Neural crest cell (in vitro differentiated cells): ENCODE measurements at places on chromosomes 16 and 17. TPM values are rescaled to one million over a fixed set of nuclear protein-coding genes. Genes with fewer than 3 reads are reported as not detected.

Gene KRT31
- not detected in 2 replicates for total RNA-seq

- H3K4me3 ChIP-seq, result no peak overlapping the region
- no peaks in the 10 kb centered on the region for H3K4me1 ChIP-seq
- H3K36me3 ChIP-seq, result peaks cover 10% of the 10 kb centered on the region
- DNase-seq, result no peak
Observed at GRCh38 chr17:17213775-17214174, 7.6 kb upstream of the PLD6 start.

- H3K27me3 ChIP-seq, result peaks cover 2% of the 10 kb centered on the region
- no peaks in the 10 kb centered on the region for H3K36me3 ChIP-seq
- H3K4me1 ChIP-seq, result peaks cover 21% of the 10 kb centered on the region
Observed at GRCh38 chr16:53433930-53434376, 318 bp upstream of the RBL2 start.

DNA sequence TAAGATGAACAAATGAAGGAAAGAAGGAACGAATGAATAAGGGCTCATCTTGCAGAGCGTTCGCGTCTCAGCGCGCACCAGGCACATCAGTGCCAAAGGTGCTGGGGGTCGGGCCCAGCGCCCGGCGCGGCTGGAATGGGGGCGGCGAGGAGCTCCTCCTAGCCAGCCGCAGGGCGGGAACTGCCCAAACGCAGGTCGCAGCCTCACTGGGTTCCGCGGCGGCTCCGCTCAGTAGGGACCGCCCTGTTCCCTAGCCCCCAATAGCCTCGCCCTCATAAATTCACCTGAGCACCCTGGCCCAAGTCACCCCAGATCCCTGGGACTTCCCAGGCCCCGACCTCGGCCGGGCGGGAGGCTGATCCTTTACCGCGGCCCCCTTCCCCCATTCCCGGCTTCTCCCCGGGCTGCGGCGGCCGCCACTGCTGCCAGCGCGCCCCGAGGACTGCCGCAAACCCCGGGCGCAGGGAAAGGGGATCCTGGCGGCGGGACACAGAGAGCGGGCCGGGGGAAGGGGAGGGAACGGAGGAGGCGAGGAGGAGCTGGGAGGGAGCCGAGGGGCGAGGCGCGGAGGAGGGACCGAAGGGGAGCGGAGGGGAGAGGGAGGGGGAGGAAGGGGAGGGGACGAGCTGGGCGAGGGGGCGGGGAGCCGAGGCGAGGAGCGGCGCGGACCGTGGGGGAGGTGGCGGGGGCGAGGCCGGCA, 377 bp upstream of the CRHR1 start:
- H3K27ac ChIP-seq, result no peak overlapping the region
- peaks cover 16% of the 10 kb centered on the region for H3K4me1 ChIP-seq
- DNase-seq, result peak; percentile 52
- no peaks in the 10 kb centered on the region for H3K36me3 ChIP-seq

Gene TNFRSF13B
- total RNA-seq, result not detected in 2 replicates

Gene NDUFAF8
- total RNA-seq, result 54.5 and 68.2 TPM in 2 replicates

Gene HYDIN
- 7.5 and 7.8 TPM in 2 replicates for total RNA-seq

- H3K4me1 ChIP-seq, result peaks cover 14% of the 10 kb centered on the region
- H3K27me3 ChIP-seq, result peaks cover 9% of the 10 kb centered on the region
- no peak for DNase-seq
- peak overlapping the region; percentile 99 for H3K27ac ChIP-seq
- H3K36me3 ChIP-seq, result peaks cover 5% of the 10 kb centered on the region
Observed at GRCh38 chr16:1309888-1310831, 724 bp downstream of the UBE2I start.

Gene KRT40
- not detected in 2 replicates for total RNA-seq

DNA sequence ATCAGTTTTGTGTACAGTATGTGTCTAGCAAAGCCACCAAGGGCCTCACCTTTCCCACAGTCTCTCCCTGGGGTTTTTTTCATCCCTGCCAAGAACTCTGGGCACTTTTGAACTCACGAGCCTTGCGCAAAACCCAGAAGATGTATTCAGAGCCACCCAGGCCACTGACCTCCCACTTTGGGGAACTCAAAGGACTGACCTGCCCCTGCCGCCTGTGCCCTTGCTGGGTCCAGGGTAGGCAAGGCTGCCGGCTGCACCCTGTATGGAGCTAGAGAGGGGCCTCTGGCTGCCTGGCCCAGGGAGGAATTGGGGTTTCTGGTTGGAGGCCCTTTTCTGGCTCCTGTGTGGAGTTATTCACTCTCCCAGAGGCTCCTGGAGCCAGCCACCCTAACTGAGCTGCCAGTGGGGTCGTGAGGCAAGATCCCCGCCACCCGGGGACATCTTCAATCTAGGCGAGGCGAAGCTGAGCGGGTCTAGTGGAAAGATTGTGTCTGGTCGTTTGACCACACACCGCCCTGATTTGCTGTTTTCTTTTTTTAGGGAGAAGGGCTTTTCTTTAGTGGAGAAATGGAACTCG, 1.9 kb downstream of the CDK5R1 start:
- H3K27ac ChIP-seq, result peak overlapping the region; percentile 67
- no peak for DNase-seq
- H3K4me3 ChIP-seq, result peak overlapping the region; percentile 89

GRCh38 chr16:88805340-88805715, 1.7 kb downstream of the CDT1 start:
- DNase-seq, result no peak
- no peaks in the 10 kb centered on the region for H3K36me3 ChIP-seq
- peaks cover 10% of the 10 kb centered on the region for H3K4me1 ChIP-seq
- H3K4me3 ChIP-seq, result peak overlapping the region; percentile 71
- peaks cover 12% of the 10 kb centered on the region for H3K27me3 ChIP-seq

- no peak for DNase-seq
- H3K4me3 ChIP-seq, result no peak overlapping the region
- peak overlapping the region; percentile 85 for H3K27ac ChIP-seq
- peaks cover 9% of the 10 kb centered on the region for H3K36me3 ChIP-seq
- peaks cover 4% of the 10 kb centered on the region for H3K4me1 ChIP-seq
Observed at GRCh38 chr17:45073414-45074070, 12.4 kb downstream of the NMT1 start.

GRCh38 chr17:8160224-8160577, 2.5 kb downstream of the VAMP2 start:
- H3K4me3 ChIP-seq, result peak overlapping the region; percentile 80
- H3K27ac ChIP-seq, result no peak overlapping the region
- no peak for DNase-seq
- H3K4me1 ChIP-seq, result peaks cover 46% of the 10 kb centered on the region
